RPMI7951 (cell line): ENCODE measurements at places on chromosomes 6 and 20. TPM values are rescaled to one million over a fixed set of nuclear protein-coding genes. Genes with fewer than 3 reads are reported as not detected.
A peak's percentile ranks its signal among the peaks of the same experiment; 100 is the strongest.

The SMOC2 gene
- total RNA-seq: not detected in 2 replicates

The PRL gene
- not detected in 2 replicates for total RNA-seq

GRCh38 chr20:51132279-51132678 lies 109.4 kb upstream of the KCNG1 start:
- peak; percentile 36 for DNase-seq

The SGK2 gene
- total RNA-seq: not detected in 2 replicates

GRCh38 chr6:56169366-56169765 lies 78.0 kb downstream of the COL21A1 start:
- DNase-seq: no peak

GRCh38 chr6:150024646-150025155 lies 631 bp downstream of the RAET1L start:
- DNase-seq: no peak

DNA sequence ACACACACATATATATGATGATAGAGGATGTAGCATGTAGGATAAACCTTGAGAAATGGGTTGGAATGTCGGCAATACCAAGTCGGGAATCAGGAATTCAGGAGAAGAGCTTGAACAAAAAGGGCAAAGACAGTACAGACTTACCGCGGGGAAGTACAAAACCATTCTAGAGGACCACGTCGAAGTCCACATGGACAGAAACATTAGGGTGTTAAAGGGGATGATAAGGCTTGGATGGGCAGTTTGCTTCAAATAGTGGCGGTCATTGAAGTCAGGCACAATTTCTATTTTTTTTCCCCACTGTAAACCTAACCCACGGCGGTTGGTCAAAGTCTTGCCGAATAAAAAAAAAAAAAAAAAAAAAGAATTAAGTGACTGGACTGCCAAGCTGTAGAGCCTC lies 766 bp upstream of the NUS1 start:
- peak; percentile 28 for DNase-seq

DNA sequence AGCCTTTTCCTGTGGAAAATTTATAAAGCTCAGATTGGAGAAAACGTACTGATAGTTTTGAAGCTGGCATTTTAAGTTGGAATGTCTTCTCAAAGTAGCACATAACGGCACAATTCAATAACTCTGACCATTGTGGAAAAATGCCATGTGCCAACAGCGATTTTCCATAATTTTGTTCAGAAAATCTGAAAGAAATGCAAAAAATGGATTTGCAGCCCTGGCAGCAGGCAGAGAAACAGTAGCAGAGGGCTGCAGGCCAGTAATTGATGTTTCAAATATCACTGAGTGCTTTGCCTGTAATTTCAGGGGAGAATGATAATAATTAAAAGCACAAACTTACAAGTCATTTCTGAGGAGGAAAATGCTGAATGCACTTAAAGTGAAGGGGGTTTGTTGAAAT lies 507.4 kb downstream of the MAFB start:
- no peak for DNase-seq

The BPIFA1 gene
- not detected in 2 replicates for total RNA-seq

- peak; percentile 49 for DNase-seq
Measured at GRCh38 chr20:38725931-38726803, 1.9 kb downstream of the SLC32A1 start.

The TNFRSF6B gene
- total RNA-seq: 0.36 and 1.1 TPM in 2 replicates

DNA sequence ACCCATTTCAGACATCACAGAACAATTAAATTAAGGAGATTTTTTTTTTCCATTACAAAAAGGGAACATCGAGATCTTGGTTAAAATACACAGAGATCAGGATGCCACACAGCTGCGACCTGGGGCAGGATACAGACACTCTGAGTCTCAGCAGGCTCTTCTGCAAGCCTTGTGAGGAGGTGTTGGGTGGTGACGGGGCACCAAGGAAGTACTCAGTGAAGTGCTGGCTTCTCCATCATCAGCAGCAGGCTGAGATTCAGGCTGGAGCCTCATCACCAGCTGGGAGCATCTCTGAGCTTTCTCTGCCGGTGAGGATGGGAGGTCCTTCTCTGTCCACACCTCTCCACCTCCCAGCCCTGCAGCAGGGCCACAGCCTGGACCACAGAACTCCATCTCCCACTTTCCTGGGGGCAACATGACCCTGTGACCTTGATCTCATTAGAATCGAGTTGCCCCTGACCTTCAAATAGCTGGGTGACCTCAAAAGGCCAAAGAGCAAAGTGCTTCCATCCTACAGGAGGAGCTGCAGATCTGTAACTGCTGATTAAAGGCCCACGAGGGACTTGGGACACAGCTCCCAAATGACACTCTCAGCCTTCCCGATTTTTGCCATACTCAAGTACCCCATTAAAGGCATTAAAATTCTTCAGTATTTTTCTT lies 16.0 kb downstream of the PMEPA1 start:
- no peak for DNase-seq

DNA sequence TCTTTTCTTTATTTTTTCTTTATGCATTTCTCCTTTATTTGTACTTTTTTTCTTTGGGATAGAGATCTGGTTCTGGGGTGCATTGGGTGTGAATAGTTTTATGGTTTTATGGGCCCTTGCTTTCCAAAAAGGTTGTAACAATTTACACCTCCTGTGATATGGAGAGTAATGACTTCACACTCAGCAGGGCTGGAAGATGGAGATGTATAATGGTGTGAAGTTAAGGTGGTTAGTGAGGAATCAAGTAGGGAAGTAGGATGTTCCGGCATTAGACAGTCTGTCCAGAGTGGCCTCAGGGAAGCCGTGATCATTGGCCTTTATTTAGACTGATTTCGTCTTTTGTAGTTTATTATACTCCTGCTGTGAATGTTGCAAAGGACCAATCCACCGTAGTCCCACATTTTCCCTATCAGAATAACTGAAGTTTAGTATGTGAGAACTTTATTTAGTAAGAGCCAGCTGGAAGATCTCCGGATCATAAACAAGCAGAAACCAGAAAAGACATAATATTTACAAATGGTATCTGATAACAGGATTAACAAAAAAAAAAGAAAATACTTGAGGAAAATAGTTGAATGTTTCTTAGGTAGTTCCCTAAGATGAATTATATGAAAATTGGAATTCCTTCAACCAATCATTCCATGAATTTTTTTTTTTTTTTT lies 255.5 kb downstream of the TBC1D7 start:
- no peak for DNase-seq

The SNX5 gene
- total RNA-seq: 187 and 228 TPM in 2 replicates

The C6orf58 gene
- not detected in 2 replicates for total RNA-seq

The PI3 gene
- total RNA-seq: not detected in 2 replicates

DNA sequence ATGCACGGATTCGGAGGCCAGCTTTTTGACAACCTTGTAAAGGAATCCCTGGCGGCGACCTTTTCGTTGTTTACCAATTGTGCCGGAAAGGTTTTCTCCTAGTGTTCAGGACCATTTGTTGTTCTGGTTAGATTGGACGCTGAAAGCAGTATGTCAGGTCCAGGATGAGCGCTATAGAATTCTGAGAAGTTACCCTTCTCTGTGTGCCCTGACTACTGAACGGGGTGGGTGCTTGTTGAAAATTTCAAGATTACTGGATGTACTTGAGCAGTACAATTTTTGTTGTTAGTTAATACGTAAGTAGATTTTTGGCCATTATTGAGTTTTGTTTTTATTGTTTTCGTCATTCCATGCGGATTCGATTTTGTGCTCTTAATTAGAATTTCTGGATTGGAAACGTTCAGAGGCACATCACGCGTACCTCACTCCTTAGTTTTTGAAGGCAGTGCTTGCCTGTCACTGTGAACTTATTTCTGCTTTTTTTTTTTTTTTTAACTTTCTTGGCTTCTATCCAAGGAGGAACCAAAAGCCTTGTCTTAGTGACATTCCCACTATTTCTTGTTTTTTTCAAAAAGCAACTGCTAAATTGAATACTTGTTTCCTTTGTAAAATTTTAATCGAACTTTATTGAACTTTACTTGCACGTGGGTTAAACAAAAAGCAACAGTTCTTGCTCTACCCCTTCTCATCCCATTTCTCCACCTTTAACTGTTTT lies 898 bp downstream of the XRN2 start:
- peak; percentile 31 for DNase-seq

DNA sequence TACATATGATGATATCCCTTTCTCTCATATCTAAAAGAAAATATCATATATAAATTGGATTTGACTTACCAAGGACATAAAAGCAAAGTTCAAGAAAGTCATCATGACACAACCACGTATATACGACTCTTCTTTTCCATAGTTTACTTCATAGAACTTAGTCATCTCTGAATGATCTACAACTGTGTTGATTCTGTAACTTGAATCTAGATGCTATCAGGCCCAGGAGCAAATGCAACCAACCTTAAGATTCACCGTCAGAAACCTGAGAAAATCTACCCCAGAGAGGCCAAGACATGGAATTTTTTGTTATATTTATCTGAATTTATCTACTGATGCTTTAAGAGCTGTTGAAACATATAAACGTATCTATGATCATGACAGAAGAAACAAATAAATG lies 165.6 kb downstream of the PDE10A start:
- DNase-seq: no peak

DNA sequence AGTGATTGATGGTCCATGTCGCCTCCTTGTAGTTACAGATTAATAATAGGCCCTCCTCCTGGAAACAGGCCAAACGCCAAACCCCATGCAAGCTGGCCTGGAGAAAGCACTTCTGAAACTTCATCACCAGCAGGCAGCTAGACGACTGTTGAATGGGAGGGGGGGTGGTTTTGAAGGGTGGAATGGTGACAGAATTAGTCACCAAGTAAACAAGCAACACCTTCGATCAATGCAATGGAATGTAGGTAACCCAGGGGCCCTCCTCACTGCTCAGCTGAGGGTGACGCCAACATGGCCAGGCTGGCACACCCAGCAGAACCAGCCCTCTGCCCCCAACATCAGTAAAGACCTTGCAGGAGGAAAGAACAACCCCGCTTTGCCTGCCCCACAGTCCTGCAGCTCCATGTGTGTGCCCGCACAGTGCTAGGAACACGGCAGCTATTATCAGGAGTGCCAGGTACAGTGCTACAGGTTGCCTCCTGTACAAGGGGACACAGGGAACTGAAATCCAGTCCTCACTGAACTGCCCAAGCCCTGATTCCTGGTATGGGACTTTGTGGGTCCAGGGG lies 2.7 kb downstream of the BCAS1 start:
- peak; percentile 19 for DNase-seq

The UNC5CL gene
- total RNA-seq: 0.10 and 0.12 TPM in 2 replicates
